Purkinje cell (primary cell): ENCODE measurements at places on chromosomes 4 and X. TPM values are rescaled to one million over a fixed set of nuclear protein-coding genes. Genes with fewer than 3 reads are reported as not detected.

COL4A5 gene
- polyA plus RNA-seq: 0.77 and 1.8 TPM in 2 replicates

NPY1R gene
- polyA plus RNA-seq: 20.3 and 34.7 TPM in 2 replicates

SMIM31 gene
- polyA plus RNA-seq: not detected in 2 replicates

TBC1D1 gene
- polyA plus RNA-seq: 15.3 and 19.8 TPM in 2 replicates
